ENCODE measurements at places on chromosomes 2 and 18.

GRCh38 chr2:8631465-8632005 is 50.3 kb upstream of the ID2 start:
- DNase-seq: peak; percentile 87
- no peaks in the 10 kb centered on the region for H3K27me3 ChIP-seq
- H3K4me3 ChIP-seq: no peak overlapping the region
- H3K27ac ChIP-seq: no peak overlapping the region
- H3K4me1 ChIP-seq: peaks cover 18% of the 10 kb centered on the region

- DNase-seq: no peak
- no peaks in the 10 kb centered on the region for H3K4me1 ChIP-seq
- H3K36me3 ChIP-seq: peaks cover 29% of the 10 kb centered on the region
- no peak overlapping the region for H3K4me3 ChIP-seq
- no peak overlapping the region for H3K27ac ChIP-seq
Observed at GRCh38 chr2:241053576-241054251, 48.4 kb downstream of the MTERF4 start.

GRCh38 chr2:128309280-128310093 is 9.2 kb downstream of the HS6ST1 start:
- H3K27ac ChIP-seq: no peak overlapping the region
- H3K4me1 ChIP-seq: peaks cover 38% of the 10 kb centered on the region
- H3K27me3 ChIP-seq: no peaks in the 10 kb centered on the region
- DNase-seq: peak; percentile 77
- peaks cover 6% of the 10 kb centered on the region for H3K36me3 ChIP-seq

DNA sequence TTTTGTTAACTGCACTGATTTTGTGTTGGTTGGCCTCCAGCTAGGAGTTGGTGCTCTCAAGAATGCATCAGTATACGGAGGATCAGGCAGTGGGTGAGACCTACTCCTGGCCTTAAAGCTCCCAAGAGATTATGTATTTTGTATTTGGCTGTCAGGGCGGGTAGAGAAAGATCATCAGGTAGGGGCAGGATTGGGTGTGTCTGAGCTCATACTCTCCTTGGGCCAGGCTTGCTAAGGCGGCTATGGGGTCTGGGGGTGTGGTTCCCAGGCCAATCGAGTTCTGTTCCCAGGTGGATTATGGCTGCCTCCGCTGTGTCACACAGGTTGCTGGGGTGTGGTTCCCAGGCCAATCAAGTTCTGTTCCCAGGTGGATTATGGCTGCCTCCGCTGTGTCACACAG is 28.9 kb upstream of the IL1RN start:
- H3K4me1 ChIP-seq: no peaks in the 10 kb centered on the region
- H3K27ac ChIP-seq: no peak overlapping the region
- H3K36me3 ChIP-seq: no peaks in the 10 kb centered on the region
- no peak overlapping the region for H3K4me3 ChIP-seq

DNA sequence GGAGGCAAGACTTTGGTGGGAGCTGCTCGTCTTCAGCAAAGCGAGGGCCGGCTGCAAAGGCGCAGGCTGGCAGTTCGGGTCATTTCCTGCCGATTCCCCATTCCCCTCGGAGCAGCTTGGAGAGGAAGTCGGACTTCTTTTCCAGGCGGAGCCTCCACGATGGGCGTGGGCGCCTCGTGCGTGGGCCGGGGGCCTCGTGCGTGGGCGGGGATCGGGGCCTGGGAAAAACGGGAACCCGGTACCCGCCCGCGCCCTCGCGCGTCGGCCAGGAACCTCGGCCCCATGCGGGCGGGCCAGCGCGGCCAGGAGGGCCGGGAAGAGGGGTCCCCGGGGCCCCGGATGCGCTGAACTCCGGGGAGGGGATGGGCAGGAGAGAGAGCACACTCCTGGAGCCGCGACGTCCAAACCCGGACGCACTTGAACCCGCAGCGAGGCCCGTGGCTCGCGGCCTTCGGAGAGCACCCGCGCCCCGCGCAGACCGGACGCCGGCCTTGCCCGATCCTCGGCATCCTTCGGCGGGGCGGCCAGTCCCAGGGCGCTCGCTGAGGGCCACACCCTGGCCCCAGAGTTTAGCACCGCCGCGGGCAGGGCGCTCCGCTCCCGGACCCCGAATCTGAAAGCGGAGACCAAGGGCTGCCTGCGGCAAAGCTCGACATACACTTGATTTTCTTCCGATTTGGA is 368.4 kb downstream of the MTX2 start:
- peak overlapping the region; percentile 79 for H3K4me3 ChIP-seq
- H3K4me1 ChIP-seq: peaks cover 40% of the 10 kb centered on the region
- H3K27ac ChIP-seq: peak overlapping the region; percentile 73

GRCh38 chr2:179264368-179265081 is at the start of gene SESTD1:
SESTD1 (minus strand) TSS chr2:179264832; CDS start chr2:179191841, 72,991 bp downstream.
- H3K27me3 ChIP-seq: no peaks in the 10 kb centered on the region
- peak within 1 kb of the TSS; percentile 88 for H3K27ac ChIP-seq
- H3K4me3 ChIP-seq: peak within 1 kb of the TSS; percentile 87
- peaks cover 39% of the 10 kb centered on the region for H3K4me1 ChIP-seq
- H3K36me3 ChIP-seq: no peaks in the 10 kb centered on the region

GRCh38 chr18:74951165-74951760 is 257.7 kb downstream of the PTGR3 start:
- no peak overlapping the region for H3K4me3 ChIP-seq
- H3K4me1 ChIP-seq: peaks cover 19% of the 10 kb centered on the region
- no peaks in the 10 kb centered on the region for H3K36me3 ChIP-seq
- no peaks in the 10 kb centered on the region for H3K27me3 ChIP-seq
- H3K27ac ChIP-seq: peak overlapping the region; percentile 52

DNA sequence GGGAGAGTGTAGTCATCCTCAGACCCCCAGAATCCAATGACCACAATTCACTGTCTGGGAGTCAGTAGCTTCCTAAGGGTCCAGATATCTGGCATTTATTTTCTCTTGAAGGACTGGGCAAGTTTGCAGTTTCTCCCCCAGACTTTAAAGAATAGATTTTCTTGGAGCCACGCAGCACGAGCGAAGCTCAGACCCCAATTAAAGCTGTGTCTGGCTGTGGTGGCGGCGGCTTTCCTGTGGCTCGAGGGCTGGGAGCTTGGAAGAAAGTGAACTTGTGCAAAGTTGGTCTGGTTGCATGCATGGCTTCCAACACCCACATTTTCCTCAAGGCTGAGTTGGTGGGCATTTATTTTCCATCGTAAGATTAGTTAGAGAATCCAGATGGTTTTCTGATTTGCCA is 105.0 kb downstream of the ACKR3 start:
- peaks cover 15% of the 10 kb centered on the region for H3K4me1 ChIP-seq
- no peaks in the 10 kb centered on the region for H3K36me3 ChIP-seq
- peaks cover 21% of the 10 kb centered on the region for H3K27me3 ChIP-seq

GRCh38 chr2:12316476-12316875 is 400.3 kb upstream of the TRIB2 start:
- H3K4me1 ChIP-seq: peaks cover 50% of the 10 kb centered on the region
- no peaks in the 10 kb centered on the region for H3K36me3 ChIP-seq
- H3K27me3 ChIP-seq: no peaks in the 10 kb centered on the region
- no peak overlapping the region for H3K4me3 ChIP-seq

GRCh38 chr2:109155553-109156451 is 26.8 kb downstream of the SH3RF3 start:
- no peaks in the 10 kb centered on the region for H3K36me3 ChIP-seq
- H3K4me3 ChIP-seq: no peak overlapping the region
- no peaks in the 10 kb centered on the region for H3K27me3 ChIP-seq

DNA sequence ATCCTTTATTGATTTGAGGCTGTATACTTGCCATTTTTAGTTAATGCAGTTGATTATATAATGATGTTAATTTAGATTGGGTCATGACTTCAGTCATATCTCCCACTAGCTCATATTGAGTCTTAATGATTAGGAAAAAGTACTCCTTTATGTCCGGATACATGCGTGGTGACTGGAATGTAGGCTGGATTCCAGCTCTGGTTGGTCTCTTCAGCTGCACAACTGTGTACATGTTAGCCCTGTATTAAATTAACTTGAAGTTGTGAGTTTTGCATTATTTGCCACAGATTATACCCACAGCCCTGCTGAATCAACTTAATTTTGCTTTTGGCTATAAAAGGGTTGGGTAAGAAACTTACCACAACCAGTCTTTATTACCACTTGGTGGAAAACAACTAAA is 22.5 kb downstream of the MOB4 start:
- H3K4me1 ChIP-seq: peaks cover 5% of the 10 kb centered on the region
- no peak overlapping the region for H3K4me3 ChIP-seq
- H3K27me3 ChIP-seq: no peaks in the 10 kb centered on the region
- peak; percentile 37 for DNase-seq

DNA sequence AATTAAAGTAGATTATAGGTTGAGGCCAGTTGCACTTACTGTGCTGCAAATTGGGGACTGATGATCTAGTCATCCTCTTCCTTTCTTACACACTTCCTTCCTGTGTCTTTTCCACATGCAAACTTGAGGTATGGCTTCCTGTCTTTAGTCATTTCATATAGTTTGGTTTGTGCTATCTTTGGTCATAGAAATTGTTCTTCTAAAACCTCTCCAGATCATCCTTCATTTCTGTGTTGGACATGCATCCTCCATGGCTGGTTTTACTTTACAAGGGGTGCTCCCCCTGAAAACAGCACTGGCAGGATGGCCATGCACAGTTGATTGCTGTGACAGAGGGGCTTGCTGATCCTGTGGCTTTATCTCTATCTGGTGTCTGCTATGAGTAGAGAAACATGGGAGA is 36.5 kb downstream of the MGAT5 start:
- no peak for DNase-seq
- H3K4me3 ChIP-seq: no peak overlapping the region
- H3K4me1 ChIP-seq: peaks cover 5% of the 10 kb centered on the region
- H3K27ac ChIP-seq: no peak overlapping the region
- H3K36me3 ChIP-seq: no peaks in the 10 kb centered on the region

DNA sequence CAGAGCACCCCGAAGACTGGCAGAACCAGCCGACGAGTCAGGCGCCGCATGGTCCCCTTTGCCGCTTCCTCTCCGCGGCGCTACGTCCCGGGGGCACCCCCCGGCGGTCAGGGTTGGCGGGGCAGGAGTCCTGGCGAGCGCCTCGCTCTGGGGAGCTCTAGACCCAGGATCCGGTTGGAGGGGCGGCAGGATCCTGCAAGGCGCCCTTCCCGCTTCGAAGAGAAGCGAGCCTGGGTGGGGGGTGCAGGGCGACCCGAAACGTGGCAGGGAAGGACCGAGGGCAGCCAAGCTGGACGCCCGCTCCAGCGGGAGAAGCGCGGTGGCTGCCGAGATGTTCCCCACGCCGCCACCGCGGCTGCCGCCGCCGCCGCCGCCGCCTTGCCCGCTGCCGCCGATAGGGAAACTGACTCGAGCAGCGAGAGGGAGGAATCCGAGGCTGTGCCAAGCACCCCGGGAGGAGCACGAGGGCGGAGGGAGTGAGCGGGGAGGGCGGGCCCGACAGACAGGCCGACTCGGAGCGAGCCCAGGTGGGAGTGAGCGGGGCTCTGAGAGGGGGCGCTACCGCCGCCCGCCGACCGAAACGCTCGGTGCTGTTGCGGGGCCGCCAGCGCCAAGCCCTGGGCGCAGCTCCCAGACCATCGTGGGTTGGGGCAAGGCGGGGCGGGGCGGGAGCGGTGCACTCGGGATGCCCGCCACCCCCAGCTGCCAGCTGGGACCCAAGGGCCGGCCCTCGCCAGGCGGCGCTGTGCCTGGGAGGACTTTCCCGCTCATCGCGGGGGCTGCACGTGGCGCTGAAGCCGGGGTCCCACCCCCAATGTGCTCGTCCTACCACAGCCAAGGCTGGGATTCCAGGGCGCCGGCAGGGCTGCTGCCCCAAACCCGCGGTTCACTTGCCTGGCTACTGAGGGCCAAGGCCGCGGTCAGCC is at the start of gene GALNT14:
Gene GALNT14, minus strand, starts transcription at position 404 of the 926 bp plus-strand sequence. Its CDS starts 354 bp downstream, at position 50.
- peak; percentile 95 for DNase-seq
- H3K4me1 ChIP-seq: no peaks in the 10 kb centered on the region
- H3K27ac ChIP-seq: no peak within 1 kb of the TSS
- H3K27me3 ChIP-seq: peaks cover 49% of the 10 kb centered on the region
- peak within 1 kb of the TSS; percentile 62 for H3K4me3 ChIP-seq

GRCh38 chr2:43139996-43140621 is 86.3 kb downstream of the ZFP36L2 start:
- no peak overlapping the region for H3K4me3 ChIP-seq
- H3K27ac ChIP-seq: no peak overlapping the region
- H3K36me3 ChIP-seq: no peaks in the 10 kb centered on the region
- peaks cover 14% of the 10 kb centered on the region for H3K4me1 ChIP-seq

DNA sequence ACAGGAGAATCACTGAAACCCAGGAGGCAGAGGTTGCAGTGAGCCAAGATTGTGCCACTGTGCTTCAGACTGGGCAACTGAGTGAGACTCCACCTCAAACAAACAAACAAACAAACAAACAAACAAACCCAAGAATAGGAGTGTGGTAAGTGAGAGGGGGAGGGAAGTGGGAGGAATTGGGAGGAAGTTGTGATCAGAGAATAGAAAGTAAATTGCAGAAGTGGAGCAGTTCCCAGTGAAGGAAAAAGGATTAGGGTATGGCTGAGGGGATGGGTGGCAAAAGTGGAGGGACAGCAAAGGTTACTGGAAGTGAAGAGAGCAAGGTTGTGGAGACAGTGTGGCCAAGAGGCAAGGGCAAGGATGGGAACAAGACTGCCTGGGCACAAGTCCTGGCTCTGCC is 41.1 kb upstream of the C1GALT1C1L start:
- no peak overlapping the region for H3K27ac ChIP-seq
- no peak for DNase-seq
- no peaks in the 10 kb centered on the region for H3K27me3 ChIP-seq
- peaks cover 20% of the 10 kb centered on the region for H3K4me1 ChIP-seq
- no peak overlapping the region for H3K4me3 ChIP-seq
